ENCODE measurements at places on chromosomes 4 and X. TPM values are rescaled to one million over a fixed set of nuclear protein-coding genes. Genes with fewer than 3 reads are reported as not detected.

DUSP21 gene
- total RNA-seq = not detected

ARHGEF9 gene
- 12.9 TPM for total RNA-seq

ACE2 gene
- not detected for total RNA-seq

MAB21L2 gene
- total RNA-seq = not detected

FGF16 gene
- 3.1 TPM for total RNA-seq

GPC3 gene
- not detected for total RNA-seq

ALAS2 gene
- not detected for total RNA-seq

All from endothelial cell of umbilical vein (primary cell).